ENCODE measurements at places on chromosomes 6 and 20.

DNA sequence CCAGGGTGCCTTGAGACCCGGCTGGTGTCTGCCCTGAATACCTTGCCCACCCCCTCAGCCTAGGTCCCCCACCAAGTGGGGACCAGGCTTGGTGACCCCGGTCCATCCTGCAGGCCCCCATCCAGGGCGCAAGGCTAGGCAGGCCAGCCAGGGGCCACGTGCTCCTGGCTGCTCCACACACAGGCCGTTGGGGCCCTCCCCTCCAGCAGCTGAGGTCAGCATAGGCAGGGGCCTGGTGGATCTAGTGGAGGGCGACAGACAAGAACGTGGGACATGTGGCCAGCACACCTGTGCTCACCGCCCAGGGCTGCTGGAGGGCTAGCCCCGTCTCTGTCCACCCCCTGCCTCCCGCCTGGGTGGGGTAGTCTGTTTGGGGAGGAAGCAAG lies 7.5 kb upstream of the HRH3 start:
- no peak for DNase-seq

DNA sequence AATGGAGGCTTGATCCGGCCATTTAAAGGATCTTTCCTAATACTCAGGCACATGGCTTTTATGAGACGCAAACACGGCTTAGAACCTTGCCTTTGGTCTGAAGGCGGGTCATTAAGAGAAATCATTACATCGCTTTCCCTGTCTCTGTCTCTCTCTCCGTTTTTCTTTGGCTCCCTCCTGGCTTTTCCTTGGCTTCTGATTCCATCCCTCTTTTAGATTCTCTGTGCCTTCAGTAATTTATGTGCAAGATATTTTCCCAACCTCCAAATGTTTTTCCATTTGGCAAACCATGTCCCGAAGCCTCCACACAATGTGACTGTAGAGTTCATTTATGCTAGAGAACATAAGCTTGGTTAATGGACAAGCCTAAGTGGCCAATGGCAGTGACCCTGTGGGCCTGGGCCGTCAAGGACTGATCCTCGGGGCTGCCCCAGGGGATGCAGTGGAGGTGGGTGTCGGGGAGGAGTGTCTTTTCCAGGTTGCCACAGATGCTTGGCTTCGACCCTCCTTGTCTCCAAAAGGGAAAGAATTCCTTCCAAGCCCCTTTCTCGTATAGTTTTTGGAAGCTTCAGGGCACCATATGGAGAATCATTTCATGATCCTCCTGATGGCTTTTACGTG lies 157.0 kb downstream of the SCML4 start:
- no peak for DNase-seq

GRCh38 chr20:34538671-34539123 lies 19.8 kb upstream of the MAP1LC3A start:
- no peak for DNase-seq

GRCh38 chr6:15995493-15995892 lies 133.4 kb upstream of the MYLIP start:
- no peak for DNase-seq

DNA sequence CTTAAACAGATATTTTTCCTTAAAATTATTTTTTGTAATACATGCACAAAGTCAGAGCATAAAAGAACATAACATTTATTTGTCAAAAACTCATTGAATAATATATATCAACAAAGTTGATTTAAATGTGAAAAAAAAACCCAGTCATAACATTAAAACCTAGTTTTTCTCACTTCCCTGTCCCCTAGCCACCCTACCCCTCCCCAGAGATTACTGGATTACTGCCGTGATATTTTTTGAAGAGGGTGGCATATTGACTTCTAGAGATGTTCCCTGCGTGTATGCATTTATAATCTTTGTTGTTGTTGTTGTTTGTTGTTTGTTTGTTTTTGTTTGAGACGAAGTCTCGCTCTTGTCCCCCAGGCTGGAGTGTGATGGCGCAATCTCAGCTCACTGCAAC lies 52.4 kb upstream of the ARMC2 start:
- DNase-seq: no peak

DNA sequence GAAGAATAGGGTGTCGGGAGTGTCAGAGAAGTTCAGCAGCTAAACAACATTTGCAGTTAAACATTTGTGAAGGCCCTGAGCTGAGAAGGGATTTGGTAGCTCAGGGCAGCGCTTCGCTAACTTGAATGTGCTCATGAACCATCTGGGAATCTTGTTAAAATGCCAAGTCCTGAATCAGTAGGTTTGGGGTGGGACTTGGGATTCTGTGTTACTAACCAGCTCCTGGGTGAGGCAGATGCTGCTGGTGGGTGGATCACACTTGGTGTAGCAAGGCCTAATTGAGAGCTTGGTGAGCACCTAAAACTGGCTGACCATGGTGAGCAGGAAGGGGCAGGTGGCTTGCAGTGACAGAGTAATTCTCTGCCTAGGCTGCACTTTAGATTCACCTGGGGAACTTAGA lies 5.9 kb downstream of the PTPRA start:
- no peak for DNase-seq

DNA sequence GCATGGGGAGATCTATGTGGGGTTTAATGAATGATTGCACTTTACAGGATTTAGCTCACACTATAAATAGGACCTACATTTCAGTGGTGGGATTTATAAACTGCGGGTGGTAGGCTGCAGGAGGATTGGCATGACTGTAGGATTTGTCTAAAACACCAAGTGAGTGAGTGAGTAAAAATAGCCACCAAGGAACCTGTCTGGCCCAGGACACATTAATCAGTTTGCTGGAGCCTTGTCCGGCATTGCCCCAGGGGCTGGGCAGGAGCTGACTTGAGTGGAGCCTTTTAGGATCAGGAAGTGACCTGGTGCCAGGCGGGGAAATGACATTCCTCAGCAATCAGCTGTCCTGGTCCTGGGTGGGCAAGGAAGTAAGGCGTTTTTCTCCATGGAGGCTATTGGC lies 278.7 kb upstream of the PRND start:
- DNase-seq: no peak

DNA sequence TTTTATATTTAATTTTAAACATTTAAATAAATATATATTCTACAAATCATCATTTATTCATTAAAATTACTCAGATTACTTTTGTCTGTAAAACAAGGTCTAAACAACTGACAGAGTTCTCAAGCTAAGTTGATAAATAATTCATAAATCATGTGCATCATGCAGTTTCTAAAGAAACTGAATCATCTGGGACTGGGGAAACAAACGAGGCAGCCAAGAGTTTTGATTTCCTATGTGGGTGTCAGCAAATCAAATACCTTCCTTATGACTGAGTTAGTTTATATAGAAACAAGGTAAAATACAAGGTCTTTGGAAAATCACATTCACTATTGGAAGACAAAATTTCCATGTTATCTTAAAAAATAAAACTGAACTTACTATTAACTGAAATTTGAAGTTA lies 149.9 kb upstream of the BEND6 start:
- no peak for DNase-seq

DNA sequence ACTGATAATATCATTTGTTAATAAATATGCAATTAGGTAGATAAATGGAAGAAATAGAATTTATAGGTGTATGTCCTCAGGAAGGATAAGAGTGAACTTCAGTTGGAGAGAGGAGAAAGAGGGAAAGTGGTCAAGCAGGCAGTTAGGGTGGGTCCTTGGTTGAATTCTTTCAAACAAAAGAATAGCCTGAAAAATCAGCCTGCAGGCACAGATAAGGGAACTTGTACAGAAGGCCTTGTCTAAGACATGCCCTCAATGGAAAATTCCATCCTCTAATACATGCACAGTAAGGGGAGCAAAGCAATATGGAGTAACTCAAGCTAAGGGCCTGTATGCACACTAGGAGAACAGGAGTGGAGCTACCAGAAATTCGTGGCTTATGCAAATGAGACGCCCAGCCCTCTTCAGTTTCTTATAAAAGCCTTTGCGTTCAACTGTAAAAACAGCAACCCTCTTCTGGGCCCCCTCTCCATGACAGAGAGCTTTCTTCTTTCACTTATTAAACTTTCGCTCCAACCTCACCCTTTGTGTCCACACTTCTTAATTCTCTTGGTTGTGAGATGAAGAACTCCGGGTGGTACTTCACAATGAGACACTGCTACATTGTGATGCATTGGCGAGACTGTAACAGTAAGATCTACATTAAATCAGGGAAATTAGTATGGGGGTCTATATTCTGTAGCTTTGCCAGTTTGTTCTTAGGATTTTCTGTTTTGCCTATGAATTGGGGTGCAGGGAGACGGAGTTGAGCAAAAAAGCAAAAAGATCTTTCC lies 147.0 kb downstream of the HS3ST5 start:
- DNase-seq: no peak

DNA sequence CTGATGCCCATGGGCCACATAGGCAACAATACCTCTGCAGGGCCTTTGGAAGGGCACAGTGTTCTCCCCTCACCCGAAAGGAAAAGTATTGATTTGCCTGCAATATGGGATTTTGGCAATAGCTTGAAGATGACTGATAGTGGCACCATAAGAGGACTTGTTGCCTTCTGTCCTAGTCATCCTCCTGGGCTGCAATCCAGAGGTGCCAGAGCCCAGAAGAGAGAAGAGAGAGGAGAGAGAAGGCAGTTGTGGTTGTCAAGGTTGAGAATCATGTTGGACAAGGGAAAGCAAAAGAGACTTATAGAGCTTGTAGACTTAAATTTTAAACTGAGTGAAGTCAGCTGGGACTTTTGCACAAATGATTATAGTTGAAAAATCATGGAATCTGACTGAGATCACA lies 14.6 kb downstream of the HDGFL1 start:
- no peak for DNase-seq

- DNase-seq: no peak
Measured at GRCh38 chr6:33075568-33076405, at the start of gene HLA-DPB1. HLA-DPB1 (plus strand) TSS chr6:33075990; CDS start chr6:33076042, 52 bp downstream.

GRCh38 chr6:39204646-39205244 lies 24.5 kb downstream of the KCNK5 start:
- no peak for DNase-seq

DNA sequence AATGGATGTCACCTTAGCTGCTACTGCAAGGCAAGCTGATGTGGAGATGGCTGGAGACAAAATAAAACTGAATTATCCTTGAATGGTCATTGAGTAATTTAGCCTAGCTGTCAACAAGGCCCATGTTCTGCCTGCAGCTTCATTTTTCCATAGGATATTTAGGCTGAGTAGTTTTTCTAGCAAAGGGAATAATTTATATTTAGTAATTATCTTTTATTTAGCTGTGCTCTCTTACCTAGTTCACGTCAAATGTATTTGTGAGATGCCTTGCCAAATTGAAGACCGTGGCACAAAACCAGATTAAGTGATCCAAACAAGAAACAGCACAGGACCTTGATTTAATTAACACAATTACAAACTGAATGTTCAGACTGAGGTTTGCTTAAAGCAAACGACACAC lies 77.4 kb upstream of the CEP162 start:
- no peak for DNase-seq

DNA sequence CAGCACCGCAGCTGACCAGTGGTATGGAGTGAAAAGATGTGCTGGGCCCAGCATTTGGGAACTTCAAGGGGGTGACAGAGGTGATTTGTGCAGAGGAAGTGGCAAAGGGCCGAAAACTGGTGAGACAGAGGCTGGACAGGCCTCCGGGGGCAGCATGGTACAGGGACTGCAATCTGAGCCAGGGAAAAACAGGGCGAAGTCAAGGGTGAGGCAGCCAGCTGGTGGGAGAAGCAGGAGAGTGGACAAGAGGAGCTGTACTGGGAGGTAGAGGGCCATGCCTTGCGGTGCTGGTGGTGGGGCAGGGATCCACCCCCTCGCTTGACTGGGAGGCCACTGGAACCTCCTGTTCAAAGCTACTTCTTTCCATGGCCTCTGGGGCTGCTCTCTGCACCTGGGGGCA lies 7.3 kb upstream of the GFRA4 start:
- DNase-seq: no peak

- no peak for DNase-seq
Measured at GRCh38 chr20:48886194-48886593, 35.3 kb upstream of the ARFGEF2 start.

GRCh38 chr6:154095571-154095970 lies 56.5 kb downstream of the OPRM1 start:
- DNase-seq: no peak

DNA sequence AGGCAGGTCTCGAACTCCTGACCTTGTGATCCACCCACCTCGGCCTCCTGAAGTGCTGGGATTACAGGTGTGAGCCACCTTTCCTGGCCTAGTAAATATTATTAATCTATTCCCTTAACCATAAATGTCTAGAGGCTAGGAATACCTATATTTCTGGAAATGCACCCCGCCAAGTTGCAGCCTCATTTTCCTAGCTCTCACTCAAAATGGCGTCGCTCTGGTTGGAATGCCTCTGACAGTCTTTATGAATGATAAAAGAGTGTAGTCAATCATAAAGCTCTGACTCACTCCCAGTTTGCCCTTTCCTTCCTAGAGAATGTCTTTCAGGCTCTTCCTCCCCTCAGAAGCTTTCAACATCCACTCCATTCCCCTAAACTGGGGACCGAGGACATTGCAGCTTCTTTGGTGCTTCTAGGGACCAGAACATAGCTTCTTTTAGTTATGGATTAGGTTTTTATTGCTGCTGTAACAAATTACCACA lies 14.1 kb upstream of the TRIM26 start:
- DNase-seq: no peak

DNA sequence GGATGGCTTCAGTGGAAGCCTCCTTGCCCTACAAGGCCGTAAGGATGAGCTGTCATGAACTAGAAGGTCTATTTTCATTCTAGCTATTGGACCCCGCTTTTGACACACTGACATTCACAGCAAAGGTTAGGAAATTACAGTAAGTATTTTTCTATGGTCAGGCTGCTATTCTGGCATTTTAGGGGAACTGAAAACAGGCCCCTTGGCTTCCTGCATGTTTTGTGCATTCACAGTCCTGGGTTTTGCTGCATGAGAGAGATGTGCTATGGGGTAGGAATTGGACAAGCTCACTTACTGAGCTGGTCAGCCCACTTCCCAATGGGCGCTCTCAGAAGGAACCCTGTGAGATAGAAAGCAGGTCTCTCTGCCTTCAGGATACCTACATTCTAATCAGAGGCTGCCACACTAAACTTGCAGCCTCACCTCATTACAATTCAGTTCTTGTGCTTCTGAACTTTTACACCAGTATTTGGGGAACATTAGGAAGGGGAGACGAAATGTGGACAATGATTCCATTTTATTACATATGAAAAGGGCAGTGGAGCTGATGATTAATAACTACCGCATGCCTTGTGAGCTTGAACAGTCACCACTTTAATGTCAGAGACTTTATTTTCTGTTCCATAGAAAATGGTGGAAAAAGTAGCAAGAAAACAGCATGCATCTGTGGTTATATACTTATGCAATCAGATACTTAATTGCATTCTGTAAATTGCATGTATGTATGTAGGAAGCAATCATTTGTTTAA lies 86.6 kb upstream of the TAB2 start:
- no peak for DNase-seq
